Stimulated activated CD4-positive, alpha-beta T cell treated with anti-CD3 and anti-CD28 coated beads, Interleukin-4, amount 100 ng/mL, for 1 hour (primary cell): ENCODE measurements at places on chromosomes 3 and 15.

DNA sequence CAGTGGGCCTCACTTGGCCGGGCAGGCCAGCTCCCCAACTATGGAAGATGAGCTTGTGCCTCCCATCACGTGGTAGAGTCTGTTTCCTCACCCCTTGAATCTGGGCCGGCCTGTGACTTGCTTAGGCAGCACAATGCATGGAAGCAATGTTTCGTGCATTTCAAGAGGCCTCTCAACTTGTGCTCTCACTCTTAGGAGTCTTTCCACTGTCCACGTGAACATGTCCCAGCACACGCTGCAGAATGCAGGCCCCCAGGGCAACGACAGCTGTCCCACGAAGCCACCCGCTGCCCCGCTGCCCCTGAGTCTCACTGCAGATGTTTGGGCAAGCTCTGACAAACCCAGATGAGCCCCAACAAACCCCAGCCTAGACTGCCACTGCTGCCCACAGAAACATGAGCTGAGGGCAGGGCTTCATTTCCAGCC lies 27.2 kb upstream of the SLC41A3 start:
- DNase-seq: no peak

GRCh38 chr3:51706788-51707731 lies at the start of gene GRM2:
GRM2 (plus strand) TSS chr3:51707068; CDS start chr3:51708984, 1,916 bp downstream.
- DNase-seq: peak; percentile 32

GRCh38 chr3:150393745-150394144 lies 14.4 kb upstream of the TSC22D2 start:
- no peak for DNase-seq

GRCh38 chr15:90178468-90179435 lies 22.4 kb upstream of the SEMA4B start:
- no peak for DNase-seq

DNA sequence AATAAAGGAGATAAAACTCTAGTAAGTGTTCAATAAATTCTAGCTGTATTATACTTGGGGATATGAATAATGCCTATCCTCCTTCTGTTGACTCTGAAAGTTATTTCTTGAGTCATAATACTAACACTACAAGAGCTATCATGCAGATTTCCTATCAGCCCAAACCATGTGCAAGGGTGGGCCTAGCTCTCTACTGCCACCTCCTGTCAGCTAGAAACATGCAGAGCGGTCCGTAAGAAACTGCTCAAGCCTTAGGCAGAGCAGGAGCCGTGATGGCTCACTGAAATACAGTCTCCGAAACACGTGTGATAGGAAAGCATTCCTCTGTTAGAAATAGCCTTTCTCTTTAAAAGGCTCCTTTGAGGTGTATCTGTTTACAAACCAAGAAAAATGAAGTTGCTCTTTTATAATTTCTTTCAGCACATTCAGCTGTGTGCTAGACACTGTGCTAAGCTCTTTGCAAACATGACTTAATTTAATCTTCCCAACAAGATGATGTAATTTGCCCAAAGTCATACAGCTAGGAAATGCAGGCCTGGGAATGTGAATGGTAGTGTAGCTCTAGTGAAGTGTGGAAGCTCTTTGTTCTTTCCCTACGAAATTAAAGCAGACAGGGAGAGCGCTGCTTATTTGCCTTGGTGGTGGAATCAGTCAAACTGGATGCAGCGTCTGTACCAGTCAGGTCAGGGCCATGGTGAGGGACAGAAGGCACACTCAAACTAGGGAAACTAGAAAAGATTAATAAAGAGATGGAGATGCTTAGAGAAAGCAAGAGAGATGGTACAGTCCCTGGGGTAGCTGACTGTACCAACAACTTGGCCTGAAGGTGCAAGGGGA lies 43.1 kb downstream of the MTHFS start:
- peak; percentile 63 for DNase-seq

DNA sequence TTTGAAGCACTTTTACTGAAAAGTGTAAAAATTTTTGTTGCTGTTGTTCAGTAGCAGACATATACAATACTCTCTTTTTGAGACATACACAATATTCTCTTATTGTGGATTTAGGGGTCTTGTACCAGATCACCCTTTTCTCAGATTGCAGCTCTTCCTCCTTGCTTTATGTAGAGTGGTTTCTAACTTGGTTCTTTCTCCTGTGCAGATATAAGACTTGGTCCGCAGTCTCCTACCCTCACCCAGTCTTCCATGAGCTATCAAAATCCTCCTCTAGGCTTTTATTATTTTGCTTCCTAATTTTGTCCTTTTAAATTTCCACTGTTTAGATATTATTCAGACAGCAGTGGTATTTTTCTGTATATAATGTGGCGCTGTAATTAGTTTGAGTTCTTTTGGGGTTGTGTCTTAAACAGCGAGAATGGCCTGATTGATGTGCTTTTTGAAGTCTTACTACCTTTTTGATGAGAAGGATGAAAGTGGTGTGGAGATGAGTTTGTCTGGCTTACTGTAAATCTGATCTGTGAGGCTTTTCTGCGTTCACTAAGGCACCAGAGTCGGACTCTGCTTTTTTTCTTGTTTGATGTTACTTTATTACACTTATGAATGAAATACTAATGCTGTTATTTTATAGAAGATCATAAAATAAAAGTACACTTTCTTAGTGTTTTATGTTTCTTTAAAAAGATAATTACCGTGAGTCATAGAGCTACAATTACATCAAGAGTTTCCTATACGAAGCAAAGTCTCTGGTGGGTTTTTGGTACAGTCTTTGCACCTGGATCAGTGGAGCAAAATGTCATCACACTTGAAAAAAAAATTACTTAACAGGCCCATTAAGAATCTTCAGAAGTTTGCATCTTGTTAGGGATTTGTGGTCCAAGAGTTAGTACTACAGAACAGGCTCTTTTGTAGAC lies 27.8 kb downstream of the FNDC3B start:
- DNase-seq: no peak

GRCh38 chr3:194201953-194202666 lies 66.2 kb downstream of the HES1 start:
- no peak for DNase-seq

DNA sequence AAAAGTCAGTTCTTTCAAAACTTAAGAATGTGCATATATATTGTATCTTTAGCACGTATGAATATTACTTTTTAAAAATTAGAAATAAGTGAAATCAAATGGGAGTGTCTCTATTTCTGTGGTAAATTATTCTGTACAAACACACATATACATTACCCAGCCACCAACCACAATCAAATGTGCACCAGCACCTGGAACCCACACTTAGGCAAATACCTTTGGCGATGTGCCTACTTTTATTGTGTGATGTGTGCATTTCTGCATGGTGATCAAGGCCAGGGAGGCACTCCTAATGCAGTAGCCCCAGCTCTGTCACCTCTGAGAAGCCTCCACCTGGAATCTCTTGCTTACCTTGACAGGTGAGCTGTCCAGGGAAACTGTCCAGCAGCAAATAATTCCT lies 76.9 kb downstream of the PIK3R4 start:
- DNase-seq: no peak

GRCh38 chr3:110077093-110077492 lies 739.7 kb upstream of the DPPA4 start:
- no peak for DNase-seq

DNA sequence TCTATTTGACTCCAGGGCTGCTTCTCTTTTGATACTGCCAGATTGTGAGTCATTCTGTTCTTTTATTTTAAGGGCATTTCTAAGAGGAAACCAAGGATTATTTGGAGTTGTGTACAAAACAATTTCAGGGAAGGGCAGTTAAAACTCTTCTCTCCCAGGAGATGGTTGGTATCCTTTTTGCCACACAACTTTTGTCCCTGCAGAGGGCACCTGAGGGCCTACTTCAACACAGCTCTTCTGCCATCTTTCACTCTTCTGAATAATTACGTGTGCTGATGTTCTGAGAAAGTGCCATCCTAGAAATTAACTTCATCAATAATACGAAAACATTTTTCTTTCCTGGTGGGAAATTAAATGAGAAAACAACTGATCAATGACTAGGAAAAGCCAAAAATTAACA lies 75.7 kb upstream of the GADL1 start:
- DNase-seq: no peak

GRCh38 chr15:88646951-88647350 lies 8.1 kb downstream of the ISG20 start:
- DNase-seq: no peak

DNA sequence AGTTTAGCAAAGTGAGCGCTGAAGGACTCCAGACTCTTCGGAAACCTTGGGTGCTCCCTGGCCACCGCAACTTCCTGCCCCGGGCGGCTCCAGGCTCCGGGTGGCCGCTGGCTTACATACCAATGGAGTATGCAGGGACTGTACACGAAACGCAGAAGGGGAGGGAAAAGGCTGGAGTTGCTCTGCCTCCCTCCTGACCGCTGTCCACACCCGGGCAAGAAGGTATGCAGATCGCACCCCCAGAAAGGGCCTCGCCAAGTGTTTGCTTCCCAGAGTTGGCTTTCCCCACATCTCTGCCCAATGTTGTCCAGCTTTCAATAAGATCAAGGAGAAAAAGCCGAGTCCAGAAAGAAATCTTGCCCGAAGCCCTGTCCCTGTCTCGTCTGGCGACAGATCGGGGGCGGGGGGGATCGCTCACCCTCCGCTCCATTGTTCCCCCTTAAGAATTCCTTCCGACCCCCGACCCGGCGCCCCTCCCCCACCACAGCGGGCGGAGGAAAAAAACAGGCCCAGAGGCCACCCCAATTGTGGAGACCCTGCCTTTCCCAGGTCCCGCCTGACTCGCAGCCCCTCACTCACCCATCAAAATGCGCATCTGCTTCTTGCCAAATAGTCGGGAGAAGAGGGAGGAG lies 533 bp downstream of the ARF4 start:
- peak; percentile 39 for DNase-seq

GRCh38 chr15:55715355-55716076 lies 27.4 kb downstream of the PRTG start:
- DNase-seq: no peak
